ENCODE measurements at places on chromosomes 1 and 21. TPM values are rescaled to one million over a fixed set of nuclear protein-coding genes. Genes with fewer than 3 reads are reported as not detected.
A peak's percentile ranks its signal among the peaks of the same experiment; 100 is the strongest.

DNA sequence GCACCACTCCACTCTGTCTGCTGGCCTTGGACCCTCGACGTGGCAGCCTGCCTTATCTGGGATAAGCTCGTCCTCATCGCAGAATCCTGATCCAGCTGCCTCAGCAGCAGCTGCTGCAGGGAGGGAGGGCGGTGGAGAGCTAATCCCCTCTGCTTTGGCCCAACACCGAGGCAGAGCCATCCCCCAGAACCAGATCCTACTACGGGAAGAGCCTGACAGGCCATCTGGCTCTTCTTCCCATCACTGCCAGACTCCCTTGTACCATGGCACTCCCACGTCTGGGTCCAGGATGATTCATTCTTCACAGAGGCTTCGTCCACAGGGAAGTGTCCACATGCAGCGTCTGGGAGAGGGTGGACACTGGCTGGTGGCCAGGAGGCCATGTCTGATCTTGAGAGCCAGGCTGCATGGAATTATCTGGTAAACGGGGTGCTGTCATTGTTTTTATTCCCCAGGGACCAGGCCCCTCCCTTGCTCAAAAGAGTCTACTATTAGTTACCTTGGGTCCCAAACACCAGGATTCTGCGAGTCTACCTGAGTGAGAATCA, 14.6 kb upstream of the PKP1 start:
- H3K27ac ChIP-seq: no peak overlapping the region
- no peak overlapping the region for H3K4me3 ChIP-seq
- no peaks in the 10 kb centered on the region for H3K4me1 ChIP-seq
- no peaks in the 10 kb centered on the region for H3K27me3 ChIP-seq

- no peak for DNase-seq
- H3K4me3 ChIP-seq: peak overlapping the region; percentile 98
- peaks cover 9% of the 10 kb centered on the region for H3K36me3 ChIP-seq
- no peaks in the 10 kb centered on the region for H3K27me3 ChIP-seq
- peak overlapping the region; percentile 84 for H3K27ac ChIP-seq
Observed at GRCh38 chr1:20660363-20660762, 806 bp downstream of the DDOST start.

GRCh38 chr1:20555758-20556120, 3.4 kb downstream of the FAM43B start:
- peaks cover 21% of the 10 kb centered on the region for H3K4me1 ChIP-seq
- H3K27ac ChIP-seq: no peak overlapping the region
- H3K36me3 ChIP-seq: no peaks in the 10 kb centered on the region

- no peak overlapping the region for H3K27ac ChIP-seq
- H3K27me3 ChIP-seq: no peaks in the 10 kb centered on the region
- no peaks in the 10 kb centered on the region for H3K36me3 ChIP-seq
- H3K4me1 ChIP-seq: no peaks in the 10 kb centered on the region
- no peak for DNase-seq
Observed at GRCh38 chr1:243587823-243588560, 262.1 kb downstream of the AKT3 start.

- H3K27me3 ChIP-seq: no peaks in the 10 kb centered on the region
- H3K27ac ChIP-seq: no peak overlapping the region
- H3K4me3 ChIP-seq: no peak overlapping the region
- DNase-seq: no peak
- H3K36me3 ChIP-seq: no peaks in the 10 kb centered on the region
Observed at GRCh38 chr1:21139601-21140000, 37.1 kb downstream of the EIF4G3 start.

- no peaks in the 10 kb centered on the region for H3K36me3 ChIP-seq
- no peak overlapping the region for H3K4me3 ChIP-seq
- H3K27ac ChIP-seq: no peak overlapping the region
Observed at GRCh38 chr1:76680651-76681050, 186.6 kb upstream of the ST6GALNAC5 start.

DNA sequence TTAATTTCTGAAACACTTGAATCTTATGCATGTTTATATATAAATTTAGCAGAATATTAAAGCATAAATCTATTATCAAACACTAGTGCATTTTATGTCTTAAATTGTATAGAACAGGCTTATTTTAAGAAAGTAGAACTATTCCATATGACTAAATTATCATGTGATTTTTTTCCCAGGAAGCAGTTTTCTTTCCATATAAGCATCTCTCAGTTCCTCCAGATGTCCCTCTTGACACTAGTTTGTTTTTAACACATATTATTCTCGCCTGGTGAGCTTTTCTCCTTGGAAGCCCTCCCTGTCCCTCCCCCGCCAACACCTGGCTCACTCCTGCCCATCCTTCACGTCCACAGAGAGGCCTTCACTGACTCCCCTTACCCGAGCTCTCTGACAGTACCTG, 48.3 kb upstream of the BCAR3 start:
- H3K4me3 ChIP-seq: no peak overlapping the region
- H3K27ac ChIP-seq: no peak overlapping the region
- no peaks in the 10 kb centered on the region for H3K4me1 ChIP-seq
- DNase-seq: no peak

DNA sequence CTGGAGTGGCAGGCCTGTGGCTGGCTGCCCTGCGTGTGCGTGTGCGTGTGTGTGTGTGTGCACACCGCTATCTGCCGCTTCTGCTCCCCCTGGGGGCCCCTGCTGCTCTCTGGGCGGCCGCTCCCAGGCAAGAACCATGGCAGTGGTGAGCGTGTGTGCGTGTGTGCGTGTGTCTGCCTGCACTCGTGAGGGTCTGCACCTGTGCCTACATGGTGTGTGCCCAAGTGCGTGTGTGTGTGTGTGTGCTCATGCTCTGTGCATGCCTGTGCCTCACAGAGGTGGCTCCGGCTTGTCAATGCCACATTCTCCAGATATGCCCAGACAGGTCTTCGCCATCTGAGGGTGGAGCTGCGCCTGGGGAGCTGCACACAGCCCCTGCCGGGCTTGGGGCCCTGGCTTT, 18.7 kb upstream of the PEX10 start:
- no peak overlapping the region for H3K4me3 ChIP-seq
- no peak overlapping the region for H3K27ac ChIP-seq
- no peaks in the 10 kb centered on the region for H3K27me3 ChIP-seq
- H3K36me3 ChIP-seq: no peaks in the 10 kb centered on the region
- no peak for DNase-seq

DNA sequence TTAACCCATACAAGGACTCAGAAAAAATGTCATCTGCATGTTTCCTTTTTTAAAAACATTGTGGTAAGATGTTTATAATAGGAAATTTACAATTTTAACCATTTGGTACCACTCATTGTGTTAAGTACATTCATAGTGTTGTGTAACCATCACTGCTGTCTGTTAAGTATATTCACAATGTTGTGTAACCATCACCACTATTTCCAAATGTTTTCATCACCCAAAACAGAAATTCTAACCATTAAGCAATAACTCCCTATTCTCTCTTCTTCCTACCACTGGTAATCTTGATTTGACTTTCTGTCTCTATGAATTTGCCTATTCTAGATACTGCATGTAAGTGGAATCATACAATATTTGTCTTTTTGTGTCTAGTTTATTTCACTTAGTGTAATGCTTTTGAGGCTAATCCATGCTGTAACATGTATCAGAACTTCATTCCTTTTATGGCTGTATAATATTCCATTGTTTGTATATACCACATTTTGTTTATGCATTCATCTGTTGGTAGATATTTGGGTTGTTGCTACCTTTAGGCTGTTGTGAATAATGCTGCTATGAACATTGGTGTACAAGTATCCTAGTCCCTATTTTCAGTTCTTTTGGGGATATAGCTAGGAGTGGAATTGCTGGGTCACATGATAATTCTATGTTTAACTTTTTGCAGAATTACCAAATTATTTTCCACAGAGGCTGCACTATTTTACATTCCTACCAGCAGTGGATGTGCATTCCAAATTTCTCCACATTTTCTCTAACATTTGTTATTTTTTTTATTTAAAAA, 14.1 kb downstream of the HIPK1 start:
- no peak for DNase-seq
- H3K4me1 ChIP-seq: peaks cover 37% of the 10 kb centered on the region
- no peaks in the 10 kb centered on the region for H3K27me3 ChIP-seq
- no peak overlapping the region for H3K4me3 ChIP-seq

The TCHHL1 gene
- not detected for total RNA-seq

The C2CD4D gene
- total RNA-seq: 0.26 TPM

The C1orf198 gene
- 66.7 TPM for total RNA-seq
